Spinal cord (tissue), 10 donors: ENCODE measurements at places on chromosomes 12 and 14. TPM values are rescaled to one million over a fixed set of nuclear protein-coding genes. Genes with fewer than 3 reads are reported as not detected.

GTF2H3 gene
- 31.1 TPM for polyA plus RNA-seq

PTHLH gene
- polyA plus RNA-seq, result 4.4 TPM

IGFBP6 gene
- 74.9 TPM for polyA plus RNA-seq

TAS2R8 gene
- not detected for polyA plus RNA-seq

BATF gene
- polyA plus RNA-seq, result 0.27 TPM

COA8 gene
- polyA plus RNA-seq, result 57.6 TPM

IL22 gene
- not detected for polyA plus RNA-seq

C1QL4 gene
- 34.6 TPM for polyA plus RNA-seq

GPR132 gene
- polyA plus RNA-seq, result 0.84 TPM

IRAK3 gene
- polyA plus RNA-seq, result 3.1 TPM

CRACR2A gene
- polyA plus RNA-seq, result 1.5 TPM

GLT8D2 gene
- 14.2 TPM for polyA plus RNA-seq

GLI1 gene
- 8.5 TPM for polyA plus RNA-seq

KCNA5 gene
- 4.8 TPM for polyA plus RNA-seq

TAS2R42 gene
- polyA plus RNA-seq, result not detected

COQ10A gene
- polyA plus RNA-seq, result 24.9 TPM

IAPP gene
- polyA plus RNA-seq, result 0.30 TPM

NYNRIN gene
- polyA plus RNA-seq, result 25.3 TPM

GPR162 gene
- polyA plus RNA-seq, result 113 TPM

SERPINA10 gene
- 0.13 TPM for polyA plus RNA-seq

NKX2-1 gene
- not detected for polyA plus RNA-seq

SLC7A8 gene
- 15.6 TPM for polyA plus RNA-seq

LRCOL1 gene
- polyA plus RNA-seq, result 0.47 TPM

KRT86 gene
- polyA plus RNA-seq, result 0.65 TPM

APAF1 gene
- polyA plus RNA-seq, result 41.1 TPM

PDZRN4 gene
- 6.0 TPM for polyA plus RNA-seq

SERPINA1 gene
- polyA plus RNA-seq, result 6.6 TPM

PSMB11 gene
- not detected for polyA plus RNA-seq

INHBC gene
- polyA plus RNA-seq, result 0.15 TPM

TMEM52B gene
- polyA plus RNA-seq, result 2.1 TPM

NTF3 gene
- 3.1 TPM for polyA plus RNA-seq

TESPA1 gene
- 0.08 TPM for polyA plus RNA-seq

TSPAN9 gene
- 33.4 TPM for polyA plus RNA-seq

STYK1 gene
- 6.4 TPM for polyA plus RNA-seq

REM2 gene
- 8.9 TPM for polyA plus RNA-seq

HOXC11 gene
- polyA plus RNA-seq, result not detected

ADAMTS20 gene
- 0.45 TPM for polyA plus RNA-seq
